ENCODE measurements at places on chromosomes 5 and 9.
A peak's percentile ranks its signal among the peaks of the same experiment; 100 is the strongest.

GRCh38 chr5:36575361-36575781, 31.0 kb upstream of the SLC1A3 start:
- DNase-seq = no peak

GRCh38 chr5:73104326-73104725, 16.0 kb upstream of the TMEM171 start:
- no peak for DNase-seq

DNA sequence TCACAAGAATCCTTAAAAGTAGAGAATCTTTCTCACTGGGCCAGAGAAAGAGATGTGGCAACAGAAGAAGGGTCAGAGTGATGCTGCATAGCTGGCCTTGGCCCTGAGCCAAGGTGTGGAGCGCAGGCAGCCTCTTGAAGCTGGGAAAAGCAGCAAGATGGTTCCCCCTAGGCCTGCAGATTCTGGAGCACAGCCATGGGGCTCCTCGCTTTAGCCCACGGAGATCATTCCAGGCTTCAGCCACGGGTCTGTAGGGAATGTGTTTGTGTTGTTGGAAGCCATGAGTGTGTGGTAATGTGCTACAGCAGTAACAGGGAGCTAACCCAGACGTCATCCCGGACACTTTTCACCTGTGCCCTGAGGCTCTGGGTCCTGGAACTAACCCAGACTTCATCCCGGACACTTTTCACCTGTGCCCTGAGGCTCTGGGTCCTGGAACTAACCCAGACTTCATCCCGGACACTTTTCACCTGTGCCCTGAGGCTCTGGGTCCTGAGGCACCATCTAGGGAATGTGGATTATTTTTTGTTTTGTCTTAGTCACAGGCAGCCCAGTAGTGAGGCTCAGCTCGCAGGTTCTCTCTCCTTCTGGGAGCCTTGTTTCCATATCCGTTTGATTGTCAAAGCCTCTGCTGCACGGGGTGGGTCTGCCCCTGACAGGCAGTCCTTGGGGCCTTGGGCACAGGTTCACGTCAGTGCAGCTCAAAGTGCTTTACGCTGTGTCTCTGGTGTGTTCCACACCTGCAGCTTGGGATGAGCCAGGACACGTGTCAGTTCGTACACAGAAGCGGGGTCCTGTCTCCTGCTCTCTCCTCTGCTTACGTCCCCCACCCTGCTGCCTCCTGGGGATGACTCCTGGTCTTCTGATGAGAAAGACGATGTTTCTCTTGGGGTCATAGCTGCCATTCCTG, 56.3 kb upstream of the EXOC3 start:
- DNase-seq = peak; percentile 54

GRCh38 chr9:127154390-127155191, 32.2 kb upstream of the ANGPTL2 start:
- DNase-seq = no peak

DNA sequence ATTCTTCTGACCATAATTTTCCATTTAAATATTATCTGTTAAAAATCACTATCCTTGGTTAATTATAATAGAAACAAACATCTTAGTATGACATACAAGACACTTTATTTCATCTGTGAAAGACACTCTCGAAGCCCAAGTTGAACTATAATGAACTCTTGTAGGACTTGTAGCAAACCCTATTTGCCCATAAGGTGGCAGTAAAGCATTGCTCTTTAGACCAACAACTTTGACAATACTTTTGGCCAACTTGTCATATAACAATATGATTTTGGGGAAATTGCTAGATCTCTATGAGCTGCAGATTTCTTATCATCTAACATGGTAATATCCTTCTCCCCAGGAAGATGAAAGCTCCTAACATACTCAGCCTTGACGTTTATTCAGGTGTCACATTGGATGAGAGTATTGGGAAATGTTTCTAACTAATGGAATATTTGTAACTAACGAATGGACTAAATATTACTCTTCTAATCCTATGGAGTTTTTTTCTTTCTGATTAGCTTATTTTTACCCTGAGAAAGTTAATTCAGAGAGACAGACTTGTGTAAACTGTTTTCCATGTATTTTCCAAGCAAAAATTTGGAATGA, 11.0 kb downstream of the SPINK14 start:
- no peak for DNase-seq

- DNase-seq = peak; percentile 89
These were observed at the start of gene KCNN2 for GRCh38 chr5:114361724-114362196. KCNN2 (plus strand) TSS chr5:114362070; CDS start chr5:114362140, 70 bp downstream.

DNA sequence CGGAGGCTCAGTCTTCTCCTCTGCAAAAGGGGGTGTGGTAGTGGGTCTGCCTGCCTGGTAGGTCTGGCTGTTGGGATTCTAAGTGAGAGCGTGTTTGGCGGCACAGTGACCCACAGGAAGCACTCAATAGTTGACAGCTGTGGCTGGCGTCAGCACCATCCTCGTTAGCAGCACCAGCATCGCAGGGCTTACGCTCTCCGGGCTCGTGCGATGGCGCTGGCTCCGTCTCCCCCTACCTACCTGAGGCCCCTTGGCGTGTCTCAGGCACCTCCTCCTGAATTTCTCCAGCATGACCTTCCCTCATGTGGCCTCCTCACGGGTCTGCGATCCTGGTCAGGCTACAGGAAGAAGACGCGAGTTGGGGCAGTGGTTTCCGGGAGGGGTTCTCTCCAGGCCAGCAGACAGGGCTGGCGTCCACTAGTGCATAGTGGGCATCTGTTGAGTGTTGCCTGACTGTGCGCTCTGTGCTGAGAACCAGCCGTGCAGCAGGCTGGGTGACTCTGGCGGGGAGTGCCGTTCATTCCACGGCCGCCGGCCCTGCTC, 66.9 kb downstream of the HMCN2 start:
- no peak for DNase-seq

GRCh38 chr9:28598408-28598807, 1025.1 kb upstream of the C9orf72 start:
- DNase-seq = no peak

- no peak for DNase-seq
These were observed 4.1 kb upstream of the PRDM6 start for GRCh38 chr5:123084730-123085605.

DNA sequence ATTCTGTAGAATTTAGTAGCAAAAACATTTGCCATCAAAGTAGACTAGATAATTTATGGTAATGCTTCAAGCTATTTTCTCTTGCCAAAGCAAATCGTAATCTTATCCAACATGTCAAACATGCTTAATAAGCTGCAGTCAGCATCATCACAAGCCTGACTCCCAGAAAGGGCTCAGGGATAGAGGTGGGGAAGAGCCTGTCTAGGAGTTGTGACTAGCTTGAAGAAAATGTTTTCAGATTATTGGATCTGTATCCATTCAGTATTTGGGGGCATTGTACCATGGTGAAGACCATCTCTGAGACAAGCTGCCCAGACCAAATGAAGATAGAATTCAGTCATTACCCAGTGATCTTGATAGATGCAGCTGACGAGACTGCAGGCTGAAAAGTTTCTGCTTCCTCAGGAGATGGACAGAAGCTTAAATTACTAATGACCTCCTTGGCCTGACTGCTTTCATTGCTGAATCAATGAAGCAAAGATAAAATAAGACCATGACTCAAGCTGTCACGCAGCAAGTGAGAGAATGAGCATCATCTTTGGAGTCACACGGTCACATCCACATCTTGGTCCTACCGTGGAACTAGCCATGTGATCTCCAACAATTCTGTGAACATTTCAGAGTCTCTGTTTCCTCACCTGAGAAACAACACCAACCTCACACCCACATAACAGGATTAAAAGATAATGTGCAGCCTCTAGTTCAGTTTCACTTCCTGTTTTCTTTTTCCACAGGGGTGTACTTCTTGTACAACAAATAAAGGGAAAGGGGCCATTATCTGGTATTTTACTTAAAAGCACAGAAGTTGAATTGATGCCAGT, 9.4 kb downstream of the ERAP2 start:
- DNase-seq = no peak

GRCh38 chr5:22372376-22372775, 480.8 kb downstream of the CDH12 start:
- no peak for DNase-seq

DNA sequence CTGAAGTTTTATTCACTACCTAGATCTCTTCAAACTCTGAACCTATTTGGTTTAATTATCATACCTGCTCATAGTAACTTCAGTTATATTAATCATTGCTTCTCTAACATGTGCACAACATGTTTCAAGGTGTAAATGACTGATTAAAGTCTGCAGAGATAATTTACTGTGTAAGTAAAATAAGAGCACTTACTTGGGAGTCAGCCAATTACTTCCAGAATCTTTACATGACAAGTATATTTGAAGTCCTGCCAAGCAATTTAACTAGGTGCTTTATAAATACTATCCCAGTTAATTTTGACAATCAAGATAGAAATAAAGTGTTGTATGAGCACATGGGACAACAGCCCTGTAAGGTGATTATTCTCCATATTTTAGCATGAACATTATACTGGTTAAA, 109.9 kb downstream of the RFX3 start:
- no peak for DNase-seq

GRCh38 chr5:117220730-117221129, 646.1 kb upstream of the SEMA6A start:
- no peak for DNase-seq

- DNase-seq = no peak
These were observed 419.7 kb downstream of the CHSY3 start for GRCh38 chr5:130323804-130324454.

DNA sequence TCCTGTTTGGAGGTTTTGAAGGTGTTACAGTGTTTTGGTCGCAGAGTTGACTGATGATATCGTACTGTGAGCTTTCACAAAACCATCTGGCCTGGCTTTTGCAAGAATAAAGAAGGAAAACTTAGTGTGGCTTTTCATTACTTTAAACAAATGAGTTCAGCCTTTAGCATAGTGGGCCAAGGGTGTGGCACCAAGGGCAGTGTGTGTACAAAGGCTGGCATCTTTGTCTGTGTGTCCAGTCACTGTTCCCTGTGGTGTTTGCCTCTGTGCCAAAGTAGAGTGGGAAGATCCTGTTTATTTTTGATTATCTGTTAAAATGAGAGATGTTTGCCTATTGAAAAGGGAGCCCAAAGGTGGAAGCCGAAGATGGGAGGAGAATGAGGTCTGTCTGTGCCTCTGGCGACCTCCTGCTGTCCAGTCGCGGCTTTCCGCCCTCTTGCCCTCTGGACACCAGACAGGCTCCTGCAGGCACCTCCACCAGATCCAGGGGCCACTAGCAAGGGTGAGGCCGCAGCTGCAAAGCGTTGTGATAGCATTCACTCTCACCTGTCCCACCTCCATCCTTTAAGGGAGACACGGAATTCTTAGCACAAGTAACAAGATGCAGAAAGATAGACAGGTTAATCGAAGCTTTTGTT, 113.7 kb downstream of the TRIO start:
- no peak for DNase-seq

DNA sequence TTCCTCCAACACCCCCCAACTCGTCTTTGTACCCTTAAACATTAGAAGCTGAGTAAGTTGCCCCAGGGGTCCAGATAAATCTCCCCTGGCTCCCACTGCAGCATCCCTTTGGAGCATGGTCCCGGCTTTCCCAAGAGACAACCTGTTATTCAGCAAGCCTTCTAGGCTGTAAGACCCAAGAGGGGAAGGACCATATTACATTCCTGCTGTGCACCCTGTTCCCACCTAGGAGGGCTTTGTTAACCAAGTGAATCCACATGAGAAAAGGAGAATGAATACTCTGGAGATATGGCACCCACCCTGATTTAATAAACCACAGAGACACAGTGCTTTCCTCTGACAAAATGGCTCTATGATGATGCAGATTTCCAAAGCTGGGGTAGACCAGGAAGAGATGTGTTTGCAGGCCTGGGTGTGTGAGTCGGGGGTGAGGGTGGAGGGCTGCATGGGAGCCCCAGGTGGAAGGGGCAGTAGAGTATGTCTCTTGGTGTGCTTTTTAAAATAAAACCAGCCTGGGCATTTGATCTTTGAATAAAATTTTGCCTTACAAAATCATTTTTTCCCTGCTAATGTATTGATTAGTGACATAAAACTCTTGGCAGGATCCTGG, 325.2 kb downstream of the DRD1 start:
- no peak for DNase-seq

- DNase-seq = no peak
These were observed 34.4 kb downstream of the MAP1B start for GRCh38 chr5:72141440-72142355.

DNA sequence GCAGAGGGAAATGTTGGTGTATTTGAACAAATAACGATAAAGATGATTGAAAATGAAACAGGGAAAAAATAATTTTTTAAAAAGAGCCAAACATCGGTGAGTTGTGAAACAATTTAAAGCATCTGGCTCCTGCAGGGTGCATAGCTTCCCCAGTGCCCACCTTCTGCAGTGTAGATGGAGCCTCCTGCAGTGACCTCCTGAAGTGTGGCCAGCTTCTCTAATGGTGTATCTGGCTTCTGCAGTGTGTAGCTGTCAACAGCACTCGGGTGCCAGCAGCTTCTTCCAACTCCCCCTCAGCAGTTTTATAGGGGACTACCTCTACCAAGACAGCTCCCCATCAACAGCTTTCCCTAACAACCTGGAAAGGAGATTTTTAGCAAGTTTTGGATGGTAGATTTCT, 279.4 kb upstream of the SEMA6A start:
- DNase-seq = no peak

DNA sequence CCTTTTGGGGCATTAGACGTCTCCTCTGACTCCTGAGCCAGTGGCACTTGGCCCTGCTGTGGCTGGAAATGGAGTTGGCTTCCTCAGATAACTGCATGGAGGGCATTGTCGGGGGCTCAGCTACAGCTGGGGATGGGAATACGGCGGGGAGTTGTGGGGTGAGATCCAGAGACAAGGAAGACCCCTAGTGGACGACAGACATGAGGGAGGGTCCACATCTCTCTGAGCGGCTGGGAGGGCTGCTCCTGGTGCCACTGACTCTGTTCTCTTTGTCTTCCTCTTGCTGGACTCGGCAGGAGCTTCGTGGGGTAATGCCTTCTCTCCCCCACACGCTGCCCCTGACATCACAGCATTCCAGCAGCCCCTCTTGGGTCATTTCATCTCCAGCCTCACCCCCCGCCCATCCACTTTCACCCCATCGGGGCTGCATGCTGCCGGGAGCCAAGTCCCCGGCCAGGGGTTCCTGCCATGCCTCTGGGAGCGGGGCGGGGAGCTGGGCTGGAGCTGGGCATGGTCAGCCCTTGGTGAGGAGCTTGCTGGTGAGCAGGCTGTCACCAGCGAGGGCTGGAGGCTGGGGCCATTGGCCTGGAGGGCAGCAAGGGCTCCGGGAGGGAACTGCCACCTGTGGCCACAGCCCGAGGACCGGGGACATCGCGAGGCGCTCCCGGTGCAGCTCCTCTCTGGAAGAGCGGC, 172.3 kb downstream of the CACNA1B start:
- DNase-seq = peak; percentile 59
